ENCODE measurements at places on chromosomes 3 and 15.

- no peak for DNase-seq
Measured at GRCh38 chr3:40524222-40524567, 565 bp upstream of the ZNF621 start.

DNA sequence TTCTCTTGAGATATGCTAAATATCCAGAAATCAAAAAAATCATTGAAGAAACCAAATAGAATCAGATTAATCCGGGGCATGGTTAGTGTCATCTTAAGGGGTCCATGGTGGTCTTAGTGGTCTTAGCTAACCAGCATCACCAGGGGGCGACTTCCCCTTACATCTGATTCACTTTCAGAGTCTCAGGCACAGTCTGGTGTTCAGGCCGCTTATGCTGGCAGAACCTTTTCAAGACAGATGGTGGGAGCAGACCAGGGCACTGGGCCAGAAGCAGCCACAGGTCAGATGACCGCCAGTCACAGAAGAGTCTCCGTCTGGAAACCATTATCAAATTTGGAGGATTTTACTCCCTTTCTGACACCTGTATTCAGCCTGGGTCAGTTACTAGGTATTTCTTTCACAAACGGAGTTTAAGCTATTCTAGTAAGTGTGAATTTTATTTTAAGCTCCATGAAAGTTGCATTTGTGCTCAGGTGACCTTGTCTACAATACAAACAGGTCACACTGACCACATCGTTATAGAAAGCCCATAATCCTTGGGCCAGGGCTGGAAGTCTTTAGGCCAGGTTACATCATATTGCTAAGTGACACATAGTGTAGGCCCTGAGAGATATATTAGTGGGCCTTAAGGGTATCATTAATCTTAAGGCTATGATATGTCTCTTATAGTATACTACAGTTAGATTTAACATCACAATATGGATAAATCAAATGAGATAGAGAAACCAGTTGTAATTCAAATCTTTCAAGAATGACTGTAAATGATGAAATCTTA is 365.5 kb downstream of the GBE1 start:
- no peak for DNase-seq

DNA sequence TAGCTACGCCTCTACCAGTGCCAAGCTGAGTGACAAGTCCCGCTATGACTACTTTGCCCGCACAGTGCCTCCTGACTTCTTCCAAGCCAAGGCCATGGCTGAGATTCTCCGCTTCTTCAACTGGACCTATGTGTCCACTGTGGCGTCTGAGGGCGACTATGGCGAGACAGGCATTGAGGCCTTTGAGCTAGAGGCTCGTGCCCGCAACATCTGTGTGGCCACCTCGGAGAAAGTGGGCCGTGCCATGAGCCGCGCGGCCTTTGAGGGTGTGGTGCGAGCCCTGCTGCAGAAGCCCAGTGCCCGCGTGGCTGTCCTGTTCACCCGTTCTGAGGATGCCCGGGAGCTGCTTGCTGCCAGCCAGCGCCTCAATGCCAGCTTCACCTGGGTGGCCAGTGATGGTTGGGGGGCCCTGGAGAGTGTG is 5.7 kb downstream of the GRM2 start:
- DNase-seq, result no peak

DNA sequence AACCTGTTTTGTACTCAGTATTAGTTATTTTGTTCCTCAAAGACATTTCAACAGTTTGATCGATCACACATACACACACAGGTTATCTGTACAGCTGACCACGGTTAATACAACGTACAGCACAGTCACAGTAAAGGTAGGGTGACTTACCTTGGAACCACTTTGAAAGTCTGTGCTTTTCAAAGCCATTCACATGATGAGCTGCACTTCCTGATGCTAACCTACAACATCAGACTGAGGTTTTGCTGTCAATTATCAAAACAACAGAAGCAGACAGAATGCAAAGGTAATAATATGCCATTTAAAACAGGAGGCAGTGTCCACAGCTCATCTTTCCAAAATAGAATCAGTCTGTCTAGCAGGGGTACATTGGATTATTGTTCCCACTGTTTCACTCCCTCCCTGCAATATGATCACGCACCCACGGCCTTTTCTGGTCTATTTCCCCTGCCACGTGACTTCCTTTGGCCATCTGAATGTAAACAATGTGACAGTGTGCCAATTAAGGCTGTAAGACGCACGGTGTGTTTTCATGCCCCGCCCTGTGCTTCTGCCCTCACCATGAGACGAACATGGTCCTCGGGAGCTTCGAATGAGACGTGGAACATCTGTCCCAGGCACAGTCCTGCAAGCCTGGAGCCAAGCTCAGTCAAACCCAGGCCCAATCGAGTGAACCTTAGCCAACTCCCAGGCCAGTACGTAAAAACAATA is 102.4 kb downstream of the FMN1 start:
- no peak for DNase-seq

DNA sequence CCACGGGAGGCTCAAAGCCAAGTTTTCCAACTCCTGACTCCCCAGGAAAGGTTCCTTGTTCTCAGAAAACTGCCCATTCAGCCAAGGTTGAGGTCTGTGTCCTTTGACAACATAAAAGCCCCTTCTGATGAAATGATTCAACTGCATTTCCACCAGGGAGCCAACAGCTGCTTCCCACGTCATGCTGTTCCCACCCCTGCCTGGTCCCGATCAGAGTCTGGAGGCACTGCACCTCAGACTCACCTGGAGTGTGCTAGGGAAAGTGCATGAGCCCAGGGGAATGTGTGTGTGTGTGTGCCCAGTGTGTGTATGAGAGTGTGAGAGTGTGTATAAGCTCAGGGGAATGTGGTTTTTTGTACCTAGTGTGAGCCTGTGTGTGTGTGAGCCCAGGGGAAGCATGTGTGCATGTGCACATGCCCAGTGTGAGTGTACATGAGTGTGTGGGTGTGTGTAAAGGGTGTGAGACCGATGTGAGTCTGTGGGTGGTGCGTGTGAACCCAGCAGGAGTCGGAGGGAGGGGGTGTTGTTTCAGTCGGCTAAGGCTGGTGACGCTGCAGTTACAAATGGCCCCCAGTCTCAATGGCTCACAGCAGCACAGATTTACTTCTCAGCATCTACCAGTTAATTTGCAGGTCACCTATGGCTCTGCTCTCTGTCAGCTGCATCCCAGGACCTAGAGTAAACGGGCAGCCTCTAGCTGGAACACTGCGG is 20.3 kb upstream of the SLC6A1 start:
- no peak for DNase-seq

GRCh38 chr3:148582126-148582525 is 115.6 kb upstream of the AGTR1 start:
- DNase-seq, result no peak

- DNase-seq, result no peak
Measured at GRCh38 chr3:66280304-66280703, 59.5 kb downstream of the SLC25A26 start.

GRCh38 chr3:134622806-134623365 is 27.9 kb downstream of the KY start:
- DNase-seq, result no peak

GRCh38 chr15:83287541-83288027 is 3.1 kb upstream of the BNC1 start:
- DNase-seq, result peak; percentile 83

DNA sequence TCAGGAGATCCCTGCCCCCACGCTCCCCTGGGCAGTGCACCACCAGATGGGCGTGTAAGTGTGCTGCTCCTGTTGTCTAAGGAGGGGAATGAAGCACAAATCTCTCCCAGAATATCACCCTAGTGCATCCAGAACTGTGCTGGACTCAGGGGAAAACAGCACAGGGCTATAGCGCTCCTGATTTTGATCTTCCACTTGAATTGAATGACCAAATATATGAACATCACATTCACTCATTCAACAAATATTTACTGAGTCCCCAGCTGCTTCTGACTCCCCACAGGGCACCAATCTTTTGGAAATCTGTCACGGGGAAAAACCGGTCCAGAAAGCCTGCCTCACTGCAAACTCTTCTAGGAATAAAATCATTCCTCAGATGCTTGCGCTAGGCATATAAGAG is 2.4 kb downstream of the CPLX3 start:
- no peak for DNase-seq

DNA sequence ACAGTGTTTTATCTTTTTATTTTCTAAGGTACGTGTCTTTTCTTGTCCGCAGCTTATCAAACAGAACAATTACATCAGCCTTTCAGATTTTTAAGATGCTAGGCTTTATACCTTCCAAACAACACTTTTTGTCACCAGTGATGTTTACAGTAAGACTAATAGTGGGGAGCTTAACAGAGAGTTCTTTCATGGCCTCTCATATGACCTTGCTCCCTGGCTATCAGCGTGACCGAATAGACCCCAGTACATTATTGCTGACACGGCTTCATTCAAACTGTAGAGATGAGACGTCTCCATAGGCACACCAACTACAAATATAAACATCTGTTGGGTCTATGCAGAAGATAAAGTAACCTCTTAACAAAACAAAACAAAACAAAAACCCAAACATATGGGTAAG is 477.6 kb upstream of the KCNMB2 start:
- DNase-seq, result no peak

- peak; percentile 18 for DNase-seq
Measured at GRCh38 chr3:14042680-14043079, 82.0 kb downstream of the CHCHD4 start.

GRCh38 chr15:29859973-29860715 is 37.9 kb upstream of the TJP1 start:
- DNase-seq, result peak; percentile 76

DNA sequence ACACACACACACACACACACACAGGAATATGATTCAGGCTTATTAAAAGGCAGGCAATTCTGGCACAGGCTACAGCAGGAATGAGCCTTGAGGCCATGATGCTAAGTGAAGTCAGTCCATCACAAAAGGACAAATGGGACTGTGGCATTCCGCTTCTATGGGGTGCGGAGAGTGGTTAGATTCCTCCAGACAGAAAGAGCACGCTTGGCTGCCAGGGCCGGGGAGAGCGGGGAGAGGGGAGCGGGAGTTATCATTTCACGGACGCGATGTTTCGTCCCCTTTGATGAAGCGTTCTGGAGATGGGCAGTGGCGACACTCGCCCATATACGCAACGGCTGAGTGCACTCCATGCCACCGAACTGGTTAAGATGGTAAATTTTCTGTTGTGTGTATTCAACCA is 58.5 kb upstream of the FAM174B start:
- peak; percentile 38 for DNase-seq

DNA sequence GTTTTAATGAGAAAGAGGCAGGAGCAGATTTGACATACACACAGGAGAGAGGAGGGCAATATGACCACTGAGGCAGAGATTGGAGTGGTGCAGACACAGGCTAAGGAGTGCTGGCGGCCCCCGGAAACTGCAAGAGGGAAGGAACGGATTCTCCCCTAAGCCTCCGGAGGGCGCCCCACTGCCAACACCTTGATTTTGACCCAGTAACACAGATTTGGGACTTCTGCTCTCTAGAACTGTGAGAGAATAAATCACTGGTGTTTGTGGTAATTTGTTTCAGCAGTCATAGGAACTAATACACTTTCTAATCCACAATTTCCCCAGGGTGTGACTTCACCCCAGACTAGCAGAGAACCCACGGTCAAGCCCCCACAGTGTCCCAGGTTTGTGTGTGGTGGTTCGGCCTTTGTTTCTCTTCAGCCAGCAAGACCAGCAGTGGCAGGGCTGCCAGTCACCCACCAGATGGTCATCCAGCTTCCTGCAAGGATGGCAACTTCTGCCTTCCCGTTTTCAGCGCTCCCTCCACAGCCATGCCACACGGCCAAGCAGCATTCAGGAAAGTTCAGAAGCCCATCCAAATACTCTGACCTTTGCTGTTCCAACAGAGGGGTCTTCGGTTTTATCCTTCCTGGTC is 23.6 kb upstream of the TSPAN3 start:
- DNase-seq, result no peak

DNA sequence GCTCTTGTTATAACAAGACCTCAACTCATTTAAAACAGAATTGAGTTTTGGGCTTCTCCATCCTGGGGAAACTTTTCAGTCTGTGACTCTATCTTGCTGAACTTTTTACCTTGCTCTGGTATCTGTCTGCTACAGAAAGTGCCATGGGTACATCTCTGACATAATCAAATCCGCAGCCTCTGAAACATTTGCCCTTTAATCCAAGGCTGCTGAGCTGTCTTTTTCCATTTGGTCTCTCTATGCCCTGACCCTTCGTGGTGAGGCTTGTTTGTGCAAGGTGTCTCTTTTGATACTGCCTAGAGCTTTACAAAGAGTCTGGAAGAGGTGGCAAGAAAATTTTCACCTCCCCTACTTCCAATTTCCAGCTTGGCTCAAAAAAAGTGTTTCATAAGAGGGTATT is 11.3 kb downstream of the TMEM108 start:
- no peak for DNase-seq

DNA sequence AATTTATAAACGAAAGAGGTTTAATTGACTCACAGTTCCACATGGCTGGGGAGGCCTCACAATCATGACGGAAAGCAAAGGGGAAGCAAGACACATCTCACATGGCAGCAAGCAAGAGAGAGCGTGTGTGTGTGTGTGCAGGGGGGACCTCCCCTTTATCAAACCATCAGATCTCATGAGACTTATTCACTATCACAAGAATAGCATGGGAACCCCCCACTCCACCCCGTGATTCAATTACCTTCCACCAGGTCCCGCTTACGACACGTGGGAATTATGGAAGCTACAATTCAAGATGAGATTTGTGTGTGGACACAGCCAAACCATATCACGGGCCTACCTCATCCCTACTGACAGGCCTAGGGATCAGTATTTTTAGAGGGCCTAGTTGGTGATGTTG is 3.1 kb upstream of the EPHB1 start:
- no peak for DNase-seq

- DNase-seq, result no peak
Measured at GRCh38 chr3:36480911-36481648, 100.8 kb downstream of the STAC start.

GRCh38 chr3:76646921-76647562 is 392.9 kb upstream of the ROBO2 start:
- DNase-seq, result no peak
